Renal pelvis (tissue), 12 donors: ENCODE measurements at places on chromosomes 16 and 17. TPM values are rescaled to one million over a fixed set of nuclear protein-coding genes. Genes with fewer than 3 reads are reported as not detected.
A peak's percentile ranks its signal among the peaks of the same experiment; 100 is the strongest.

The SALL1 gene
- polyA plus RNA-seq: 112 TPM

The PRSS53 gene
- polyA plus RNA-seq: 1.0 TPM

The GRIN2C gene
- polyA plus RNA-seq: 0.24 TPM

The CSH2 gene
- polyA plus RNA-seq: not detected

GRCh38 chr16:22264786-22265185 is 32.4 kb upstream of the POLR3E start:
- no peak for DNase-seq

DNA sequence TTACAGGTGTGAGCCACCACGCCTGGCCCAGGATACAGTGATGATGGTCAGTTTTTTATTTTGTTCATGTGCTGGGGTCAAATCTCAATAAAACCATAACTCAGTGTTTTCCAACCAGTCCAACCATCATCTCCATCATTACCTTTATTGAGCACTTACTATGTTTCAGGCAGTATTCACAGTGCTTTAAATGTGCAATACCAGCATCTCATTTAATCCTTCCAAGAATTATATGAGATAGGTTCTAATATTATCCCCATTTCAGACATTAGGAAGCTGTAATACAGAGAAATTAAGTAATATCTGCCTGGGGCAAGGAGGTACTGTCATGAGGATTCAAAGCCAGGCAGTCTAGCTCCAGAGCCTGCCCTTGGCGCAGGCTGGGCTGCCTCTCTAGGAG is 36.9 kb upstream of the TANGO6 start:
- DNase-seq: no peak

- no peak for DNase-seq
Measured at GRCh38 chr17:36807496-36808179, 129.6 kb upstream of the LHX1 start.

DNA sequence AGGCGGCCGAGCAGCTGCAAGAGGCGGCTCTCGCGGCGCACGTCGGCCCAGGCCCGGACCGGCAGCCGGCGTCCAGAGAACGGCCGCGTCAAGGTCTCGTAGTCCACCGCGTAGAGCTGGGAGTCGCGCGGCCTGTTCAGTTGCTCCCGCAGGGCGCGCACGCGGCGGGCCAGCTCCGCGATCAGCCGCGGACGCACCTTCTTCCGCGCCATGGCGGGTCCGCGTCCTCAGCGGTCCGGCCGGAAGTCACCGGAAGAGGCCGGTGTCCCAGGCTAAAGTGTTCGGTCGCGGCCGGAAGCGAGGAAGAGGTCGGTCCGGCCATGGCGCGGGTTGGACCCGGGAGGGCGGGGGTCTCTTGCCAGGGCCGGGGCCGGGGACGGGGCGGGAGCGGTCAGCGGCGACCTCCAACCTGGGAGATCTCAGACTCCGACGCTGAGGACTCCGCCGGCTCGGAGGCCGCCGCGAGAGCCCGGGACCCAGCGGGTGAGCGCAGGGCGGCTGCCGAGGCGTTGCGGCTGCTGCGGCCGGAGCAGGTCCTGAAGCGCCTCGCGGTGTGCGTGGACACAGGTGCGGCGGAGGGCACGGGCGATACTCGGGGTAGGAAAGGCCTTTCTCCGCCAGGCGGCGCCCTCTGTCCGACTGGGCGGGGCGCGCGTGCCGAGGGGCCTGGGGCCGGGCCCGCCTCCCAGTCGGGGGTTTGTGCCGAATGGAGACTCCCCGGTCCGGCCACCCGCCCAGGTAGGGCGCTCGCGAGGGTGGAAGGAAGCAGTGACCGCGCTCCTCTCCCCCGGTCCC is at the start of gene MRPS34:
Gene MRPS34 (minus strand): TSS at position 227 of the 795 bp plus-strand sequence. CDS start 15 bp downstream, at position 212.
- peak; percentile 87 for DNase-seq

The ABCA8 gene
- 1.3 TPM for polyA plus RNA-seq

- DNase-seq: no peak
Measured at GRCh38 chr17:6948562-6948961, 47.3 kb upstream of the ALOX12 start.

DNA sequence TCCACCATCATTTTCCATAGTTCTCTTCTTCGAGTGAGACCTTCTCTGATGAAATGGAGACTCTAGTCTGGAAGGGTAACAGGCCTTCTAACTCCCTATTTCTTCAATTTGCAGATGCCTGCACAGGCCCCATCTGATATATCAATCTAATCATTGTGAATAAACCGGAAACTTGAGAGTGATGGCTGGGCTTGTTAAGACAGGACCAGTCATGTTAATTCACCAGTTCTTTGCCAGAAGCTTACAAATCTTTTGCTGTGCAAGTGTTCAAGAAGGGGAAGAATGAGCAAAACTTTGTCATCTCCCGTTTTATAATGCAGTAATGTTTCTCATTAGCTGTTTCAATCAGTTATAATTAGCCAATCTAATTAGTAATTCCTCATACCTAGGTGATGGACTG is 1561.3 kb upstream of the GOT2 start:
- no peak for DNase-seq

- peak; percentile 88 for DNase-seq
Measured at GRCh38 chr16:85220125-85220839, 108.0 kb upstream of the CIBAR2 start.

DNA sequence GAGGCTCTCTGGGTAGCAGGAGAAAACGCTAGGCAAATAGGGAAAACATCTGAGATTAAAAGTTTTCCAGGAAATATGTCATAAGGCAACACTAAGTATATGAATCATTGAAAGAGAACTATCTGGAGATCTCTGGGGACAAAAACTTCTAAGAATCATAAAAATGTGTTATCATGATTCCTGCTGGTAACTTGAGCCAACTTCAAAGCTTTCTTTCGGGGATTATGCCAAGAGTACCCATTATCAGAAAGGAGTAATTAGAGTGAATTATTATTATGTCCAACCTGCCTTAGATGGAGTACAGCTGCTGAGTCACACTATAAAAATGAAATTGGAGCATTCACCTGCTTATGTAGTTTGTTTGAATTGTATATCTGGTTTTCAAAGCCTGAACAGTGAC is 488.5 kb upstream of the SOX9 start:
- DNase-seq: peak; percentile 49

- DNase-seq: no peak
Measured at GRCh38 chr16:86220561-86220960, 289.8 kb upstream of the FOXF1 start.

The PRSS8 gene
- 75.3 TPM for polyA plus RNA-seq

- DNase-seq: no peak
Measured at GRCh38 chr16:14087590-14088154, 16.6 kb downstream of the MRTFB start.

The CES4A gene
- polyA plus RNA-seq: 13.1 TPM

GRCh38 chr16:82070656-82071369 is 35.8 kb downstream of the HSD17B2 start:
- no peak for DNase-seq

GRCh38 chr16:84324434-84325262 is 30.0 kb downstream of the WFDC1 start:
- no peak for DNase-seq
